Activated CD4-positive, alpha-beta T cell treated with anti-CD3 and anti-CD28 coated beads, Interleukin-2, amount 10 ng/mL, durations not matched to agents 7 days and 5 days (primary cell): ENCODE measurements at places on chromosomes 7 and 10. TPM values are rescaled to one million over a fixed set of nuclear protein-coding genes. Genes with fewer than 3 reads are reported as not detected.

The IFIT1B gene
- not detected for total RNA-seq

The COMMD3 gene
- 68.8 TPM for total RNA-seq

The NKX2-3 gene
- total RNA-seq: not detected

The ZNF853 gene
- total RNA-seq: 0.30 TPM

The PLCE1 gene
- 0.02 TPM for total RNA-seq

The SCART1 gene
- total RNA-seq: 3.7 TPM

The POLR2J3 gene
- 53.2 TPM for total RNA-seq

The GPR26 gene
- not detected for total RNA-seq

The NUB1 gene
- total RNA-seq: 85.5 TPM

The CYP2C19 gene
- not detected for total RNA-seq

The LRIT1 gene
- total RNA-seq: not detected

The NRG3 gene
- not detected for total RNA-seq

The SEPTIN7 gene
- 293 TPM for total RNA-seq

The GNG11 gene
- not detected for total RNA-seq

The BTBD16 gene
- not detected for total RNA-seq

The LLCFC1 gene
- total RNA-seq: not detected

The PRLHR gene
- not detected for total RNA-seq

The PLA2G12B gene
- total RNA-seq: not detected

The STK17A gene
- 74.8 TPM for total RNA-seq

The LIPN gene
- not detected for total RNA-seq

The ASIC3 gene
- total RNA-seq: 8.3 TPM

The FGL2 gene
- 1.1 TPM for total RNA-seq
